NCI-H1092 (cell line): ENCODE measurements at places on chromosomes 3 and 15.

DNA sequence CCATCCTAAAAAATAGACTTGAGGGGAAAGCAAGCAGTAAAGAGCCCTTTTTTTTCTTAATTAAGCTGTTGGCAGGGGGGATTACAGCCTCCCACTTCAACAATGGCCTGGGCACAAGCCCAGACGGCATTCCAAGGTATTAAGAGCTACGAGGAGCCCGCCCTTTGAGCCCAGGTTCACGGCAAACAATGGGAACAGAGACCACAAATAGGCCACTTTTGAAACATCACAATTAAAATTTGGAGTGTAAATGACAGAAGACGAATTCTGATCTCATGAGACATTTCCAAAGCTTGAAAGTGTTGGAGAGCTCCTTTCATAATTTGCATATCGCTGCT, 8.9 kb downstream of the CHSY1 start:
- no peak for DNase-seq

DNA sequence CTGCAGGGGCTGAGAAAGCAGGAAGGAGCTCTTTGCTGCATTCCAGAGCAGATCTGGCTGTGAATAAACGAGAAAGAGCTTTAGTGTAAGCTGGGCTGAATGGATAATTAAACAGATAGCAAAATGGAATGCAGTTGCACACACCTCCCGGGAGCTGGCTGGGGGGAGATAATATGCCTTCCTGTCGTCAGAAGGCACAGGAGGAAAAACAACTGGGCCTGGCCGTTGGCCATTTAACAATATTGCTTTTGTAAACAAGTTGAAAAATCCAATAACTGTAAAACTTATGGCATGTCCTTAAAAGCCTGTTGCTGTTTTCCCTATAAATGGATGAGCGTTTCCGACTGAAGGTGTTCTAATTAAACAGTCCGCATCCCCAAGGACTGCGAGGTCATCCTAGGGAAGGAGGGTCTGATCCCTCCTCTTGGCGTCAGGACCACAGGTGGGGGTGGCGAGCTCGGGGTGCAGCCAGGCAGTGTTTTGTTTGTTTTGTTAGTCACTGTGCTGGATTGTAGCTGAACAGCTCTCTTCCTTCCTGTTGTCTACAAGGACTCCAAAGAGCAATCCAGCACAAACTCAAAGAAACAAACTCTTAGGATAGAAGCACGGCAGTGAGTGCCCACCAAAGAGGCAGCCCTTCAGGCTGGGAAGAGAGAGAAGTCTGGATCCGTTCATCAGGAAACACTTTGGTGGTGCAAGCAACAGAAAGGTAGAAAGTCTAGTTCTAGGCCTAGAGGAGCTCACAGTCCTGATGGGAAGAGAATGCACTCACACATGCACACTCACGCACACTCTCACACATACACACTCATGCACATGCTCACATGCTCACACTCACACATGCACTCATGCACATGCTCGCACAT, 133.4 kb upstream of the SMAD3 start:
- DNase-seq = no peak

GRCh38 chr3:119571230-119571629, 8.1 kb upstream of the ADPRH start:
- DNase-seq = no peak

DNA sequence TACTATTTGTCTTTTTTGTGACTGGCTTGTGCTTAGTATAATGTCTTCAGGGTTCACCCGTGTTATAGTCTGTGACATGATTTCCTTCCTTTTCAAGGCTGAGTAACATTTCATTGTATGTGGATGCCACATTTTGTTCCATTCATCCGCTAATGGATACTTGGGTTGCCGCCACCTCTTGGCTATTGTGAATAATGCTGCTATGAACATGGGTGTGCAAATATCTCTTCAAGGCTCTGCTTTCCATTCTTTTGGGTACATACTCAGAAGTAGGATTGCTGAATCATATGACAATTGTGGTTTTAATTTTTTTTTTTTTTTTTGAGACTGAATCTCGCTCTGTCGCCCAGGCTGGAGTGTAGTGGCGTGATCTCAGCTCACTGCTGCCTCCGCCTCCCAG, 15.4 kb downstream of the CRTC3 start:
- no peak for DNase-seq

GRCh38 chr3:24715171-24715792, 220.6 kb upstream of the THRB start:
- DNase-seq = no peak

DNA sequence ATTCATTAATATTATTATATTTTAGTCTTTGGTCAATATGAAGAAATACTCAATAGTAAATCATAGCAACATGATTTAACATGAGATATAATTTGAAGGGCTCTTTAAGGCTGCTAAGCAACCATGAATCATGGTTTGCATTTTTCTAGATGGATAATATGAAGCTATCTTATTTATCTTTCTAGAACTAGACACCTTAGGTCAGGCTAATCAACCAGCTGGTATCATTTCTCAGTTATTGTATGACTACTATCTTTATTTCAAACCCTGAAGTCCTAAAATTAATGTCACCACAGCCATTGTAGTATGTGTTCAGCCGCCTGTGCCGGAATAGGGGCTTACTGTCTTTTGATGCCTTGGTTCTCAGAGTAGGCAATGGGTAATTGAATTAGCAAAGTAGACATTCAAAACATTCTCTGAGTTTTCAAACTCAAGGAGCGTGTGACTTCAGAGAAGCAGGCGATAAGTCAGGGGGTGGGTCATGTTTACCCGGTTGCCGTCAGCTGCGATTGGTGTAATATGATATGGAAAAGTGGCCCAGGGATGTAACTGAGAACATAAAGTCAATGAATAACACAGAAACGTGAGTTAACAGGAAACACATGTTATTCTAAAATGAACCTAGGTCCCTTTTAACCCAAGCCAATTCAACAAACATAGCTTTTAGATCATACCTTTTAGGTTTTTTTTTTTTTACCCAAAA, 93.4 kb upstream of the CTDSPL start:
- peak; percentile 30 for DNase-seq

DNA sequence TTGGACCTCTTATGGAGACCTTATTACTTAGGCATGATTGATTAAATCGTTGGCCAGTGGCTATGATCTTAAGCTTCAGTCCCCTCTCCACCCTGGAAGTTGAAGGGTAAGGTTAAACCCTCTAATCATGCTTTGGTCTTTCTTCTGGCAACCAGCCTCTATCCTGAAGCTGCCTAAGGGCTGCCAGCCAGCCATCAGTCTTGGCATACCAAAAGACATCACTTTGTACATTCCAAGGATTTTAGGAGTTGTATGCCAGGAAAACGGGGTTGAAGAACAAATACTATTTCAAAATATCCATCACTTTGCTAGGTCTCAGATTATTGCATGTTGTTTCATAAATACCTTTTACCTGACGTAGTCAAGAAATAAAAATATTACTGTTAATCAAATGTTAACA, 28.9 kb downstream of the UBE2E2 start:
- no peak for DNase-seq

GRCh38 chr15:85563328-85563727, 182.9 kb downstream of the AKAP13 start:
- no peak for DNase-seq

DNA sequence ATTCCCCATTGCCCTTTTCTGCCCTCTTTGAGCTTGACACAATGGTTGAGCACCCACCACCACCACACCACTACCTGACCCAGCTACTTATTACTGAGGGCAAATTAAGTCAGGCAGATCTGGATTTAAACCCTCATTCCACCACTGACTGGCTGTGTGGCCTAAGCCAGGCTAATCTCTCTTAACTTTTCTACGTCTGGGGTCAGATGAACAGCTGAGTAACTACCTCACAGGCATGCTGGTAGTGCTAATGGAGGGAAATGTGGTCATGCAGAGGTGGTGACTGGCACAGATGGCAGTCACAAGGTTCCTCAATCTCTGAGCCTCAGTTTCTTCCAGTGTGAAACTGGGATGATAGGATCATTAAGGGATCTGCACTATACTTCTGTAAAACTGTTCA, 4.3 kb upstream of the MRPS25 start:
- DNase-seq = no peak

- no peak for DNase-seq
Observed at GRCh38 chr3:102668247-102668646, 233.4 kb downstream of the ZPLD1 start.

- no peak for DNase-seq
Observed at GRCh38 chr3:184366619-184367289, 5.2 kb downstream of the POLR2H start.

DNA sequence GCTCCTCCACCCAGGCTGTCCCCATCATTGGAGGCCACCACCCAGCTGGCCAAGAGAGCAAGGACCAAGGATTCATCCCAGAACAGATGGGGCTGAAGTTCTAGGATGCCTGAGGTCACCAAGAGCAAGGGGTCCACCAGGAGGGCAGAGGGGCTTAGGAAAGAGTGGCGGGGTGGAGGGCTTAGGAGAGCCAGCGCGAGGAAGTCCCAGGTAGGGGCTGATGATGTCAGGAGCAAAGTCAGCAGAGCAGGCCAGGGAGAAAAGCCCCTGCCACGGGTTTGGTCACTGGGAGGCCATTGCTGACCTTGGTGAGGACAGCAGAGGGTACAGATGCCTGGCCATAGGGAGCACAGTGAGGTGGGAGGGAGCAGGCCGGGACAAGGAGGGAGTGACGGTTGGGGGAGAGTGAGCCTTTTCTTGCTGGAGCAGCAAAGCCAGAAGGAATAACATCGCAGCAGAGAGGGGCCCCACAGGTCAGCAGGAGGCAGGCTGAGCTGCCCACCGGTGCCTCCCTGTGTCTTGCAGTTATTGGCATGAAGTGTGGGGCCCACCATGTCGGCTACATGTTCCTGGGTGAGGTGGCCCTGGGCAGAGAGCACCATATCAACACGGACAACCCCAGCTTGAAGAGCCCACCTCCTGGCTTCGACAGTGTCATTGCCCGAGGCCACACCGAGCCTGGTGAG, 5.2 kb downstream of the PARP3 start:
- DNase-seq = no peak

DNA sequence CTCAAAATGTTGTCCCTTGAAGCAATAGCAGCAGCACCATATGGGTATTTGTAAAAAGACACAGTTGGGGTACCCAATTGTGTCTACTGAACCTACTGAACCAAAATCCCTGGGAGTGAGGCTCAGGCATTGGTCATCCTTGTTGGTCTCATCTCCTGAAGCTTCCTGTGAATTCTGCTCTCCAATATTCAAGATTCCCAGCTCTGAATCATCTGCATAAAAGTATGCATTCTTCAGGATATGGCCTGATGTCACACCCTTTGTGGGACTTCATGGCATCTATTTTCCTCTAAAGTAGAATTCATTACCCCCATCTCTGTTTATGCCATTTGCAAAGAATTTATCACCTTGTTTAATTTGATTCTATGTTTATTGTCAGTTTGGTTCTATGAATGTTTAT, 13.3 kb upstream of the PTX3 start:
- no peak for DNase-seq

- DNase-seq = no peak
Observed at GRCh38 chr3:193819117-193820010, 226.4 kb downstream of the OPA1 start.

- DNase-seq = peak; percentile 55
Observed at GRCh38 chr3:56494679-56495322, 26.5 kb upstream of the ERC2 start.

DNA sequence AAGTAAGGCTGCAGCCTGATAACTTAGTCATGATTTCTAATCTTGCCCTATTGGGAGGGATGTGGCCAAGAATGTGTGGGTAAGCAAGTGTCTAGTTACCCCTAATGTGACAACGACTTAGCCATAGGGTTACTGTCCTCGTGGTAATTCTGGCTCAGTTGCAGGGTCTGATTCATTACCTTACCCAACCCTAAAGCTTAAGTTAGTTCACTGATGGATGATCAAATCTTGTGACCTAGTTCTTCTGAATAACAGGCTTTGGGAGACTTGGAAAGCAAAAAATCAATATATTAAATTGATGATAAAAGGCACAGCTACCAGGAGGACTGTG, 1.6 kb upstream of the INTS14 start:
- no peak for DNase-seq

DNA sequence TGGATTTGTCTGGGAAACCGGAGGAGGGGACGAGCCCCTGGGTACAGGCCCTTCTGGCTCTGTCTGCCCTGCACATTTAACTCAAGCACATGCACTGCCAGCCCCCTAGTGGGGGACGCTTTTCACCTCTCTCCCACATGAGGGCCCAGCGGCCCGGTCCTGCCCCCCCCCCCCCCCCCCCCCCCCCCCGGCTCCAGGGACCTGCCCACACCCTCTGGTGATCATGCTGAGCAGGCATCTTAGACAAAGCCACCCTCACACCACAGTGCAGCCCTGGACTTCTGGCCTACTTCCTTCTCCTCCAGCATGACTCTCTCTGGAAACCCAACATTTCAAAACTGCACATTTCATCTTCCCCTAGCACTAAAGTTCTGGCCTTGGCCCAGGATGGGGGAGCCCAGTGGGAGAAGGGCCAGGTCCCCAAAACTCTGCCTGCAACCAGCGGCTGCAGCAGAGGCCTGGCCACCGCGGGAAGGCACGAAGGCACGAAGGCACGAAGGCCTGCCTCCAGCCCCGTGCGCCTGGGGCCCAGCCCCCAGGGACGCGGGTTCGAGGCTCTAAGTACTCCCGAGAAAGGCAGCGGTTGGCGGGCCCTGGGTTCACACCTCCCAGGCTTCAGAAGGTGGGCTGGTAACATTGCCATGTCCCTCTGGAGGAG, 14.1 kb downstream of the KLF15 start:
- DNase-seq = no peak

DNA sequence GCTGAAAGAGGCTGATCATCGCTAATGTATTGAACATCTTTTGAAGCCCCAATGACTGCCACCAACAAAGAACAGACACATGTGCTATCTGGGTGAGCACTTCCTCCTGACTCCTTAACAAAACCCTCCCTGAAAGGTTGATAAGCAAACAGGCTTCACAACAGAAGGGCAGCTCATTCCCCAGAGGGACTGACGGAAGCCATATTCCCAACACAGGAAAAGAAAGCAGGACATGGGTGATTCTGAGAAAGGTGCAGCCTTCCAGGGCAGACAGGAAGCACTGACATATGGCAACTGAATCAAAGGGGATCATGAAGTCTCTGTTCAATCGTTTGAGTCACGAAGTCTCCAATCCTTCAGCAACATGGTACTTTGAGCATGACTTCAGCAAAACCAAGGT, 929.0 kb downstream of the MCTP2 start:
- DNase-seq = no peak

DNA sequence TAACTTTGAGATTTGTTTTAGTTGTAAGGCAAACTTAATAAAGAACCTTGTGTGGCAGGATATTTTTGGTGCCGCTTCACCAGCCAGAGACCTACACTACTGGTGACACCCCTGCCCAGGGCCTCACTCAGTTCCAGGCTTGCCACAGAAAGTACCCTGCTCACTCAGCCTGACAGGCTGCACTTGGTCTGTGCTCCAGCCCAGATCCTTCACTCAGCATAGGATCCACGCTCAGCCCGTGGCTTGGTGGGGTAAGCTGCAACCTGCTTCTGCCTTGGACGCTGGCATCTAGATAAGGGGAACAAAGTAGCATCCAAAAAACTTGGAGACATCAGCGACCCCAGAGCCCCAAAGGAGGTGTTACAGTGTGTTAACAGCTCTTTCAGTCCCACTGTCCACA, 825.5 kb downstream of the EPHA3 start:
- DNase-seq = no peak

DNA sequence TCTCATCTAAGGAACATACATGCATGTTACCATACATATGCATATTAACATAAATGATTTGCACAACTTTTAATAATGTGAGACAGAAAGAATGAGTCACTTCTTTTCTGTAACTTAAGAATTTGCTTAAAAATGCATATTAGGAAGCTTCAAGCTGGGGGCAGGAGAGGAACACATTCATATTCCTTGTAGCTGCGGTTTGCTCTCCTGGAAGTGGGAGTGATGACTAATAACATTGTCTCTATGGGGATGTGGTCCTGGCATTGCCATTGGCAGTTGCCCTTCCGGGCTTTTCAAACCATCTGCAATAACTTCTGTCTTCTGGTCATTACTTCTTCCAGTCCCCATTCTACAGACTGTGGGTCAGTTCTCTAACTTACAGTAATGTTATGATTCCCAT, 15.6 kb downstream of the CHST2 start:
- DNase-seq = no peak
